ENCODE measurements at places on chromosomes 16 and 17. TPM values are rescaled to one million over a fixed set of nuclear protein-coding genes. Genes with fewer than 3 reads are reported as not detected.

GRCh38 chr16:11621920-11622651 is 35.4 kb upstream of the LITAF start:
- DNase-seq, result no peak

- DNase-seq, result no peak
These were observed at the start of gene WSCD1 for GRCh38 chr17:6069539-6070429. WSCD1 (plus strand) TSS chr17:6070379; CDS start chr17:6080659, 10,280 bp downstream.

- peak; percentile 7 for DNase-seq
These were observed 3.5 kb downstream of the CD300LB start for GRCh38 chr17:74527756-74528155.

- DNase-seq, result no peak
These were observed 83.6 kb downstream of the TTC19 start for GRCh38 chr17:16083223-16083622.

GRCh38 chr16:28295276-28295675 is 3.0 kb downstream of the SBK1 start:
- no peak for DNase-seq

DNA sequence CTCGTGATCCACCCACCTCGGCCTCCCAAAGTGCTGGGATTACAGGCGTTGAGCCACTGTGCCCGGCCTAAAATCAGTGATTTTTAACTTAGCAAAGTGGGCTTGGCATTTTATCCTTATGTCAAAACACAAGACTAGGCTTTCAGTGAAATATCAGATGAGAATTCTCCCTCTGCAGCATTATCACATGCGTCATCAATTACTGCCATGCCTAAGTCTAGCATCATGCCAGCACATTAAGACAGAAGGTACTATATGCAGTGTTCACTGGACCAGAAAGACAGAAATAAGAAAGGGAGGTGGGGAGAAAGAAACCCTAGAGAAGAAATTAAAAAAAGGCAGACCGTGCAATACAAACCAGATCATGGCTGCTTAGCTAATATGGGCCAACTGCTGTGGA is 29.8 kb downstream of the GPATCH8 start:
- DNase-seq, result no peak

DNA sequence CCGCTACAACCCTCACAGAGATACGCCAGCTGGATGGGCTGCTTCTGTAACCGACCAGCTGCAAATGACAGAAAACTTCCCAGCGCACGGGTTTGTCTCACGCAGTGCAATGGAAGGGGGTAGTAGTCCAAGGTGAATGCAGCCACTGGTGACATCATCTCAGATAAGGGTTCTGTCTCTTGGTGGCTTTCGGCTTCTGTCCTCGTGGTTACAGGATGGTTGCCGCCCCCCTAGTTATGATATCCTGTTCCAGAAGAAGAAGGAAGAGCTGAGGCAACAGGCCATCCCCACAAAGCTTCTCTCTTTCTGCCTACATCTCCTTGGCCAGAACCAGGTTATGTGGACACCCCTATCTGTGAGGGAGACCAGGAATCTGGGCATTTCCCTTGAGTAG is 40.3 kb upstream of the BAHCC1 start:
- no peak for DNase-seq

DNA sequence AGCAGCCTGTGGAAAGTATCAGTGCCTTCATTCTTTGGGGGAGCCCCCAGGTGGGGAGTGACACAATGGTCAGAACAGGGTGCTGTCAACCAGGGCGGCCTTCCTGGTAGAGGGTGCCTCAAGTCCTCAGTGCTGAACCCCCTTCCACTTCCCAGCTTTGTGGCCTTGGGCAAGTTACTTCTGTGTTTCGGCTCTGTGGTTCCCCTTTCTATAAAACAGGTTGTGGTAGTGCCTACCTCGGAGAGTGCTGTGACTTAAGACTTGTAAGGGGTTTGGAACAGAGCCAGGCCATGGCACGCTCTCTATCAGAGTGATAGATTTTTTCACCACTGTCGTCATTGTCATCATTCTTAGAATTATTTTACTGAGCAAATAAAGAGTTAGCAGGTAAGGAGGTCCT is 141.1 kb downstream of the CCDC182 start:
- DNase-seq, result no peak

- no peak for DNase-seq
These were observed 219.1 kb downstream of the STX8 start for GRCh38 chr17:9356488-9356911.

GRCh38 chr17:80861892-80862291 is 129.7 kb upstream of the CHMP6 start:
- DNase-seq, result peak; percentile 79

DNA sequence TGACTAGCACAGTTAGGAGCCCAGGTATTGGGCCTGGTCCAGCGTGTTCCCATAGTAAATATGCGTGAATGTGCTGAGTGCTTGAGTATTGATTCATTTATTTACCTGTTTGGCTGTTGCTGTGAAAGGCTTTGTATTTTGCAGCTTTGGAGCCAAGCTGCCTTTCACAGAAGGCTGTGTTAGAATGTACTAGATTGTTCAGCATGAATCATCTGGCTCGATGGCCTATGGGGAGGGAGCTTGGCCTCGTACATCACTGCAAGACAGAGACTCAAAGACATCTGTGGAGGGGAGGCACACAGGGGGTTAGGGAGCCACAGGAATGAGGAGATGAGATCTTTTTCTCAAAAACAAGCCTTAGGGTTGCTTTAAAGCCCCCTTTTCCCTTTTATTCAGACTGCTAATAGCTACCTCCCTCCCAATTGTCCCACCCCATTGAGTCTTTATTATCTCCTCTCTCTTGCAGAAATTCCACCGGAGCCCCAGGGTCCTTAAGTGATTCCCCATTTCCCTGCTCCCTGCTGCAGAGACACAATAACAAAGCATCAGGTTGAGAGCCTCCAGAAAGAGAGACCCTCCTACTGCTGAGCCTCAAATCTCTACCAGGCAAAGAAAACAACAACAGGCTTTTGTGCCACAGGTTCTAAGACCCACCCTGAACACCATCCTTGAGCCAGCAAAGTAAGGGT is 307.2 kb downstream of the ABCC12 start:
- DNase-seq, result no peak

DNA sequence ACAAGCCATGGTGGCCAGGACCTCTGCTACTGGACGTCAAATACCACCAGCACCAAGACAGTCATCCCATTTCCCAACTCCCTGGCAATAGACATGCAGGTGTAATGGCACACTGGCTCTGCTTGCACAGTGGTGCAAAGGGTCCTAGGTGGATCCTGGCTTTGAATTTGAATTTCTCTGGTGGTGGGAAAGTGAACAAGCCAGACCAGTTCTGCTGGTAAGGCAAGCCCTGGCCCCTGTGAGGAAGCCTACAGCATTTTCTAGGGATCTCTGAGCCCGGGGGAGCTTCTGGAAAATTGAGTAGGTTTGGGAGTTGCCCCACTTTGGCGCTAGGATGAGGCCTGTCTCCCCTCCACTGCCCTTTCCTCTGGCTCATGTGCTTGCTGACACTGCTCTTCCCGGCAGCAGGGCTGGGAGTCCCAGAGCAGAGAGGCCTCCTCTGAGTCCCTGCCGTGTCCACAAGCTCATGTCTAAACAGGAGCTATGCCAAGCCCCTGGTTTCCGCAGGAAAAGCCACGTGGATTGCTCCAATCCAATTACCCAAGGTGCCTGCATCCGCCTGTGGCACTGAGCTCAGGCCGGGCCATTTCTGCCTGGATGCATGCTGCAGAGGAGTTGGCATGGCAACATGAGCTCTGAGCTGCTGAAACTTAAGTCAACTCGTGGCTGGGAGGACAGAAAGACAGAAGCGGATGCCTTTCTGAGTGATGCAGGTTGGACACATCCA is 67.0 kb downstream of the PRMT7 start:
- DNase-seq, result no peak

GRCh38 chr16:73026754-73027684 is 20.9 kb downstream of the ZFHX3 start:
- no peak for DNase-seq

GRCh38 chr17:58082341-58082869 is 814 bp upstream of the DYNLL2 start:
- DNase-seq, result no peak

GRCh38 chr16:70395345-70395901 is 43.5 kb downstream of the ST3GAL2 start:
- DNase-seq, result peak; percentile 64

DNA sequence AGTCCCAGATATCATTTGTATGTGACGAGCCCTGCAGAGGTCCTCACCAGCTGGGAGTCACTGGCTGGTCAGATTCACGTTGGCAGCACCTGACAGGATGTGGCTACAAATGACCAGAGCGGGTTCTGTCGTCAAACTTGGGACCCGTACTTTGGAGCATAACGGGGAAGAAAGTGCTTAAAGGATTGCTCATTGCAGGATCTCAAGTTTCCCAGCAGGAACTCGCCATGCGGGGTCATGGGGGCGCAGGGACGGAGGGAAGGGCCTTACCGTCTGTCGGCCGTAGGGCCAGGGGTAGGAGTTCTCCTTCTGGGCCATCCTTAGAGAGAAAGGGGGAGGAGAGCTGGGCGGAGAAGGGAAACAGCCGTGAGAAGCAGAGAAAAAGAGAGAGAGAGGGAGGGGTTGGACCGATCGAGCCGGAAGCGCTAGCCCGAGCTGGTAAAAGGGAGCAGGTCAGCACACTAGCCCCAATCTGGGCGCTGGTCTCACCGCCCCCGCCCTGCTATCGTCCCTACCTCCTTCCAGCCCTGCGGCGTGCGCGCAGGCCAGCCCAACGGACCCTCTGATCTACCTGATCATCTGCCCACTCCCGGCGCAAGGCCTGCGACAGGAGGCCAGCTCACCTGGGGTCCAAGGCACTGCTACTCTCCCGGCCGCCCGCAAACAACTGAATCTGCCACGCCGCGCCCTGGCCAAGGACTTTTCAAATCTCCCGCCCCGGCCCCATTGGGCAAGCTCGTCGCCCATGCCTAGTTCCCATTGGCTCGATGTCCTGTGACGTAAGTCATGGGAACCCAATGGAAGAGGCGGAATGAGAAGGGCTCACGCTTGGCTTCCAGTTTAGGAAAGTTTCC is at the start of gene AURKB:
Gene AURKB (minus strand): TSS at position 669 of the 854 bp plus-strand sequence. CDS start 351 bp downstream, at position 318.
- DNase-seq, result peak; percentile 96

- no peak for DNase-seq
These were observed 282.4 kb upstream of the EEF2KMT start for GRCh38 chr16:5379954-5380353.

- no peak for DNase-seq
These were observed 505.8 kb downstream of the KCNJ2 start for GRCh38 chr17:70675070-70675590.

GRCh38 chr17:80790021-80790765 is 201.4 kb upstream of the CHMP6 start:
- no peak for DNase-seq

GRCh38 chr16:84568066-84568465 is 49.8 kb downstream of the COTL1 start:
- no peak for DNase-seq

DNA sequence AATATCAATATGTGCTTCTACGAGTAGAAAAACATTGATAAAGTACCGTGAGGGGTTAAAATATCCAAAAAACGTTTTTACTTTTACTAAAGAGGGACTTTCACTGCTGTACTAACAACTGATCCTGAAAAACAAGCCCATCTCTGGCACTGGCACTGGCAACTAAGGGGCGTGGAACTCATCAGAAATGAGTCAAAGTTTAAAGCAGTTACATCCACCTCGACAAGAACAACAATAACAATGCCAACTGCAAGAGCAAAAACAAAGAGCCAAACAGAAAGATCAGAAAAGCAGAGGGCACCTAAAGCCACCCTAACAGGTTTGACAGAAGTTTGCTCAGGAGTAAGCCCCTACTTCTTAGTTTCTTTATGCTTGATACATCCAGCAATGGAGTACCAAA is 13.1 kb downstream of the MBTPS1 start:
- DNase-seq, result no peak

GRCh38 chr17:10737168-10737622 is 7.4 kb upstream of the TMEM220 start:
- peak; percentile 83 for DNase-seq

DNA sequence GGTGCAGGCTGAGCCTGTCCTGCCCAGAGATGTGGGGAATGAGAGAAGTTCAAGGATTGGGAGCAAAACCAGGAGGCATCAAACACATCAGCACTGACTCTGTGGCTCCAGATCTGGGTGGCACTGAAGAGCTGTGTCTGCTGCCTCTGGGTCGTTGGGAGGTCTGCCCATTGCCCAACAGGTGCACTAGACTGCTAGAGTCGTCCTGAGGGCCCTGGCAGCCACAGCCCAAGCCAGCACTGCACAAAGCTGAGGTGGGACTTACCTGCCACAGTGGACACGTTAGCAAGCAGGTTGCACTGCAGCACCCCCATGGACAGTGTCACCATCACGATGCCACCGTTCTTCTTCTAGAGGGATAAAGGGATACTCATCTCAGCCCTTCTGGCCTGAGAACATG is 3.3 kb downstream of the DPEP3 start:
- DNase-seq, result no peak

- no peak for DNase-seq
These were observed 6.6 kb downstream of the HSD11B2 start for GRCh38 chr16:67437513-67437912.

- no peak for DNase-seq
These were observed 2.1 kb downstream of the NME1 start for GRCh38 chr17:51155416-51155815.

- DNase-seq, result peak; percentile 89
These were observed 6.8 kb upstream of the MEAK7 start for GRCh38 chr16:84511180-84511800.

- DNase-seq, result no peak
These were observed 592 bp downstream of the ALDOA start for GRCh38 chr16:30065943-30066760.

DNA sequence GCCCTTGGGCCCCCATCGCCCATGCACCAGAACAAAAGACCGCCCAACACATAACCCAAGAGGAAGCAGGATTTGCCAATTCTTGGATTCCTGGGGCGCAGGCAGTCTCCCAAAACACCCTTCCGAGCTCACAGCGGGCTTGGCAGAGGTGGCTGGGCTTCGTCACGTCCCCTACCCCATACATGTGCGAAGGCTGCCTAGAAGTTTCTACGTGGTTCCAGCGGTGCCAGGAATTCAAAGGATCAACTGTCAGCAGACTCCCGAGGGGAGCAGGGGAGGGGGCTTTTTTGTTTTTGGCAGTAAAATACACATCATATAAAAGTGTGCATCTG is 80.8 kb upstream of the PLCG2 start:
- no peak for DNase-seq

The KRT222 gene
- 3.6 TPM for total RNA-seq

The CD300A gene
- total RNA-seq, result 4.3 TPM

The PIPOX gene
- 2.8 TPM for total RNA-seq

The TPSAB1 gene
- 38.0 TPM for total RNA-seq

The ADAM11 gene
- total RNA-seq, result 2.2 TPM

The KRTAP4-4 gene
- not detected for total RNA-seq

The CNGB1 gene
- 1.5 TPM for total RNA-seq

The TBC1D3G gene
- total RNA-seq, result not detected

The NPIPB13 gene
- 48.8 TPM for total RNA-seq

The DEXI gene
- total RNA-seq, result 33.9 TPM

The MPV17L gene
- total RNA-seq, result 17.1 TPM

The CDH1 gene
- total RNA-seq, result 428 TPM

The XPO6 gene
- 145 TPM for total RNA-seq

The TBC1D3E gene
- not detected for total RNA-seq

The PRR11 gene
- total RNA-seq, result 1.0 TPM
